ENCODE measurements at places on chromosomes 1 and 21.
A peak's percentile ranks its signal among the peaks of the same experiment; 100 is the strongest.

DNA sequence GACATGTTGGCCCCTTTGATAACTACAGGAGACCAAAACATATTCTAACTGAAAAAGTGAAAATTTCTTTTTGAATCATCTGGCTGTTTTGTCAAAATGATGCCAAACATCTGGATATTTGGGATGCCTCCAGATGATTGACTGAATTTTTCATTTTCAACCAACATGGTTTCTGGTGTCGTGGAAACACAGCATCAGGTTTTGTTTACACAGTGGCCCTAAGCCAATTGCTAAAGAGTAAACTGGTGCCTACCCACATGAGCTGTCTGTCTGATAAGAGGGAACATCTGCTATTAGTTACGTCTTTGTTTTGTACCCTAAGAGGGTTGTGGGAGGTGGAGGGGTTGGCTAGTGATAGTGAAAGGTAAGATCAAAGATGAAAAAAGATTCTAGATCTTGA is 204.8 kb downstream of the KCNK2 start:
- DNase-seq = no peak

GRCh38 chr1:14136152-14136763 is 436.3 kb downstream of the PRDM2 start:
- no peak for DNase-seq

- DNase-seq = no peak
Observed at GRCh38 chr1:205324781-205325180, 3.2 kb upstream of the NUAK2 start.

DNA sequence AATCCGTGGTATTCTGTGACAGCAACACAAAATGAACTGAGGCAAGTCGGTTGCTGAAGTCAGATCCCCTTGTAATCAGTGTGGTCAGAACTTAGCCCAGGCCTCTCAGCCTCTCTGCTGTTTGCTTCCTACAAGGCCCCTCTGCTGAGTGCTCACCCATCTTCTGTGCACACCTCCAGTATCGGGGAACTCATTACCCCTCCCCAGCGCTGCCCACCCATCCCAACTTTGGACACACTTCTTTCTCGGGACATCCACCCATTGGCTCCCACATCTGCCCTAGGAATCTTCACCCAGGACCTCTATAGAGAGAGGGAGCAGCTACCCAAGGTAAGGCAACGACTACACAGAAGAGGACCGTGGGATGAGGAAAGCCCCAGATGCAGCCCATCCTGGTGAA is 217.5 kb downstream of the MATN1 start:
- DNase-seq = no peak

- DNase-seq = no peak
Observed at GRCh38 chr1:214566158-214567104, 15.0 kb upstream of the PTPN14 start.

DNA sequence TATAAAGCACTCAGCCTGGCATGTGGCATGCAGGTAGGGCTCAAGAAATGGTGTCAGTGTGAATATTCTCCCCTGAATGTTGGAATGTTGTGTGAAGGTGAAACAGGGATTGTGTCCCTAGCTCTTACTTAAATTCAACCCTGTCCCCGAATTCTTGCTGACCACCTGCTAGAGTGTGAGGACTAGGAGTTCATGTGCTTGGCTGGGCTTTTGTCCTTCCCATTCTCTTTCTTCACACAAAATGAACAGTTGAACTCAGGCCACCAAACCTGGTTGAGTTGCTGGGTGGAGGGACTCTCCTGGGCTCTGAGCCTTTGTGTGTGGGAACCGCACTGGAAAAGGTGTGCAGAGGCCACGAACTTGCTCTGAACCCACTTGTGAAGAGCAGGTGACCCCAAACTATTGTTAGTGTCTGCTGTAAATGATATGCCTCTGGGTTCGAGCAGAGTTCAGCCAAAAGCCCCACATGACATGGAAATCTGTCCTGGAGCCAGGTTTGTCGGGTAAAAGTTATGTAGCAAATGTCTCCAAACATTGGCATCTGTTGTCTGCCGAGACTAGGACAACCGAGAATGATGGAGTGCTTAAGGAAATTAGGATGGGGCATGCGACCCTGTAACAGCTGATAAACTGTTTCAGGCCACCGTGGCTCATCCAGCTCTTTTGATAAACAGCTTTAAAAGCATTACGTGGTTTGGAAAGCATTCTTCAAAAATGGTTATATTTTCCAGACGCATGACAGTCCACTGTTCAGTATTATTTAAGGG is 144.2 kb downstream of the DHRS3 start:
- DNase-seq = no peak

DNA sequence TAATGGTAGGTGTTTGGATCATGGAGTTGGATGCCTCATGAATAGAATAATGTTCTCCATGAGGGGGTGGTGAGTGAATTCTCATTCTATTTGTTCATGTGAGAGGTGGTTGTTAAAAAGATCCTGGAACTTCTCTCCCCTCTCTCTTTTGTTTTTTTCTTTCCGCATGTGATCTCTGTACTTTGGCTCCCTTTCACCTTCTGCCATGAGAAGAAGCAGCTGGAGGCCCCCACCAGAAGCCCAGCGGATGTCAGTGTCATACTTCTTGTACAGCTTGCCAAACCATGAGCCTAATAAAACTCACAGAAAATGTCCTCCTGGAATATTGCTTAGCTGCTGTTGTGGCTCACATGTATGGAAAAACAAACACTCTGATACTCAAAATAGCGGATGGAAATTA is 1212.3 kb upstream of the NCAM2 start:
- no peak for DNase-seq

GRCh38 chr1:56831871-56832693 is 12.9 kb upstream of the FYB2 start:
- peak; percentile 74 for DNase-seq

- DNase-seq = no peak
Observed at GRCh38 chr1:187566354-187566753, 737.6 kb downstream of the PLA2G4A start.

DNA sequence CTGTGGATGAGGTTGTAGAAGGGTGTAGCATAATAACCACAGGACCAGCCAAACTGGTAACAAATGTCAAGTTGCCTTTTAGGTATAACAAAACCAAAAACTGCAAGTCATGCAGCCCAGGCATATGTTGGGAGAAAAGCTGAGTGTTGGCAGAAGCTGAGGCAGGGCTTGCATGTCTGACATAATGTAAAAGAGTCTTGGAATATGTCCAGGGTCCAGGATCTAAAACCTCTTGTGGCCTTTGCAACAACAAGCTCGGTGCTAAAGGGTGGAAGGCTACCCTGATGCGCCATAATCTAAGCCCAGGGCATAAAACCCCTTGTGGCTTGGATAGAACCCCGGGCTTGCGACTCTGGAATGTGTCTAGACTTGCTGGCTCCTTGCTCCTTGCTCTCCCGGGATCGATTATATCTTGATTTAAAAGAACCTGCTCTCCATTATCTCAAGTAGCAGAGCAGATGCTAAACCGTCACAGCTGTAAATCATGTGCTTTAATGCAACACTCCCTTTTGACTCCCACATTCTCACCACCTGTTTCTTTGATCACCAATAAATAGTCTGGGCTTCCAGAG is 26.5 kb upstream of the SLC35A3 start:
- no peak for DNase-seq

DNA sequence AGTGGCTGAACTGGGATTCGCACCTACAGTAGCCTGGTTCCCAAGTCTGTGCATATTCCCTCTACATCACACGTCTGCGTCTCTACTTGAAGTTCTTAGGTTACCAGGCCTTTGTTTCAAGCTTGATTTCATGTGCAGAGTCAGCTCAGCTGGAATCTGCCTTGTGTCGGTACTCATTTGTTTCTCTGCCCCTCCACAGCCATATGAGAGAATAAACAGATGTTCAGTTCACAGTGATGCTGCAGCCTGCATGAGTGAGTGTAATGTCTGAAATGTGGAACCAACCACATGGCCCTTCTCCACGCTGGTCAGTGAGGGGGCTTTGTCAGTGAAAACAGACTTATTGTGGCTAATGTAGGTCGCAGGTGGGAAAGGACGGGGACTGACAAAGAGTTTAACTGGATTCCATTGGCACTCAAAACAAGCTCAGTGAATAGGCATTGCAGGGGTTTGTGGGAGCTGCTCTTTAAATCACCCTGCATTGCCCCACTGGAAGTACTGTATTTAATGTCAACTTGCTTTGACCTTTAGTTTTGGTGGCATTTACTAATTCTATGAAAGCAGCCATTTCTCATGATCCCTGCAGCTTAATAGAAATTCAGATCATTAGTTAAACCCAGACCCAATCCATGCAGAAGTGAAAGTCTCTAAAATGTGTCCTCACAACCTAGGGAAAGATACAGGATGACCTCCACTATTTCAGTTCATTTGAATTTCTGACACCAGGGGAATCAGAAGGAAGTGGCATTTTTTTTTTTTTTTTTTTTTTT is 136.4 kb upstream of the FAM78B start:
- no peak for DNase-seq

DNA sequence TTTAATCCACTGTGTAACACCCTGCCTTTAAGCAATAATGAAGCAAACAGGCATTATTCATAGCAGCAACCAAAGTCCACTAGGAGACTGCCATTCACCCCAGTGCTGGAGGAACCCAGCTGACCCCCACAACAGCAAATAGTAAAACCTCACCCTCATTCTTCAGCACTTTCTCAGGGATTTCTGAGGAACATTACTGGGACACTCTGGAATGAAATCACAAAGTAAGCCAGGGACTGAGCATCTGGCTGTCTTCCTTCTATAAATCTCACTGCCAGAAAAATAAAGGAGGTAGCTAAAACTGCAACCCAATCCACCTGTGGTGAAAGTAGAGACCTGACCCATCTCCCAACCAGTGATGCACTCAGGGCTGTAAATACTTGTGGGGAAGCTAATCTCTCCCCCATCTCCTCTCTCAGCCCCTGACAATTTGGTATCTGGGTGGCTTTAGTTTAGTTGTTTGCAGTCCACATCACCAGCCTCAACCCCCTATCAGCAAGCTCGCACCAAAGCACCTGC is 47.1 kb downstream of the COL6A1 start:
- DNase-seq = no peak

DNA sequence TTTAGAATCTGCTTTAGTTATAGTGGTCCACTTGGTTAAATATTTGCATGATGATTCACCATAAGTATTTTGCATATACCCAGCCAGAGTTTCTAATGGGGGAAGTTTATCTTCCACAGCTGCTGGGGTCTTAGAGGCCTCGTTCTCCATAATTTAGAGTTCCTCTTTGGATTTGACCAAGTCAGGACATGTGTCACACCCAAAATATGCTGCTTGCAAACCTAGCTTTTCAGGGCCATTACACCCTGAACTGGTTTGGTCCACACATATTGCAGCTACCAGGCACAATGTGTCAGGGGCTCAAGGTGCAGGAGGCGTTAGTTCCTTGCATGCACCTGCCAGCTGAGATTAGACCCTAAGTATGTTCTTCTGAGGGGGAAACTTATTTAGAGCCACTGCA is 17.1 kb upstream of the FMO4 start:
- DNase-seq = no peak

DNA sequence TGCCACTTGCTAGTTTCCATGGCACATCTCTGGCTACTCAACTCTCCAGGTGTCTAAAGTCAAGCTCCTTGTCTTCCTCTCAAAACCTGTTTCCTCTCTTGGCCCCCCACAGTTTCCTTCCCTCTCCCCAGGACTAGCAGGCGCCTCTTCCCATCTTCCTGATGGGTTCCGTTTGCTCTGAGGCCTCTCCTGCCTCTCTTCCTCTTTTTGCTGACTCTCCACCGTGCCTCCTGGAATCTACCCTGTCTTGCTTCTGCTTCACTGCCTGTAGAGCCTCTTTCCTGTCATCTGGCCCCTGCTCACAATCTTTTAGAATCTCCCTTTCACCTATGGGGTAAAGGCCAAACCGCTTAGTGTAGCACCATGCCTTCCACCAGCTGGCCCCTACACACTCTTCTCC is 21.8 kb upstream of the LHX4 start:
- DNase-seq = no peak

DNA sequence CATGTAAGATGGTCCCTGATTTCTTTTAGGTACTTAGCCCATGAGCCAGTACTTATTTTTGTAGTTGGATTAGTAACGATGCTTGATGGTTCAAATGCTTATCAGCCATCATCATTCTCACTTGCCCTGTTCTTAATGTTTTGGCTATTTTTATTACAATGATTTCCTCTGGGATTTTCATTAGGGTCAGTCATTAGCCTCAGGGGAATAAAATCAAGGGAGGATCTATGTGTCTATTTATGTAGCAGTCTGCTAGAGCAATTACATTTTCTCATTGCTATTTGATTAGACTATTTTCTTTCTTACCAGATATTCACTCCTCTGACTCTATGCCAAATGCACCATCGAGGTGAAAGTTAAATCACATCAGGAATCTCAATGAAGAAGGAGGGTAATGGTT is 10.9 kb upstream of the CCT8 start:
- no peak for DNase-seq

- no peak for DNase-seq
Observed at GRCh38 chr1:169812131-169812530, 17.4 kb upstream of the METTL18 start.

DNA sequence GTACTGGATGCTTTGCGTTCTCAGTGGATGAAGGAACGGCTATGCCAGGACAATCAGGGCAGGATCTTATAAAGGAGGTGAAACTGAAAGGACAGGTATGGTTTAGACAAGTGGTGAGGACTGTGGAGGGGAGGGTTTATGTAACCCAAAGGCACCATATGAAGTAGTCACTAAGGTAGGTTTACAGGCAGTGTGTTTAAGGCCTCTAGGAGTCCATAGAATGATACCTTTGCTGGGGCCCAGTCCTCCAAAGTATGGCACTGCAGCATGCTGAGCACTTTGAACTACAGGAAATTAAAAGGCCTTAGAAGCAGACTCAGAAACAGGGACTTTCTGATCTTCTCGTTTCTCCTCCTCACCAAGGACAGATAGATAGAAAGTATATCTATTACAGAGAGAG is 304.7 kb upstream of the USP25 start:
- no peak for DNase-seq

- DNase-seq = no peak
Observed at GRCh38 chr1:8496473-8496872, 178.6 kb downstream of the SLC45A1 start.

GRCh38 chr1:22039594-22040285 is 12.8 kb upstream of the CDC42 start:
- no peak for DNase-seq
